Kidney (tissue), 22 donors: ENCODE measurements at places on chromosomes 16 and 17.

DNA sequence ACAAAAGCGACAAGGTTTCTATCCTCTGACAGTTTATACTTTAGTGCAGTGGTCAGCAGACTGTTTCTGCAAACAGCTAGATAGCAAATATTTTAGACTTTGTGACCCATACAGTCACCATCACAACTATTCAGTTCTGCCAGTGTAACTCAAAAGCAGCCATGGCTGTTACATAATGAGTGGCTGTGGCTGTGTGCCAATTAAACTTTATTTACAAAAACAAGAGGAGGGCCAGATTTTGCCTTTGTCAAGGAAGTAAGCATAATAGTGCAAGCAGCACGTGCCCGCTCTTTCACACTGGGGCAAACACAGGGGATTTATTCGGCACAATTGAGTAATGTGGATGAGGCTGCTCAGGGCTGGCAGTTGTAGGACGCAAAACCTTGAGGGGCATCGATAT, 551.5 kb downstream of the MAF start:
- no peak for DNase-seq

GRCh38 chr16:89473136-89473712, 17.1 kb downstream of the ANKRD11 start:
- no peak for DNase-seq

DNA sequence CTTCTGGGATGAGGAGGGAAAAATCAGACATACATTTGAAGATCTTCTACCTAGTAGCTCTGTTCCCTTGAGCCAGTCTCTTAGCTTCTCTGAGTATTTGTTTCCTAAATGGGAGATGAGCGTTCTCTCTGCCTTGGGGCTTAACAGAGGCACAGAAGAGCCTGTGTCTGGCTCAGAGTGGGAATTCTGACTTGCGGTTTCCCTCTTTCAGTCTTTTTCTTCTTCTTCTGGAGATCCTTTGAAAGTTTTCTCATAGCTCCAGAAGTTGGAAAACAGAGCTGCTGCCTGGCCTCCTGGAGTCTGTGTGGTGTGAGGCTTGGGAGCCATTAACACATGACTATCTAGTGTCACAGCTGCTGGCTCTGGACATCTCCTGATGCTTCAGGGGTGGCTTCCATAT, 167.9 kb downstream of the MSI2 start:
- DNase-seq = no peak

DNA sequence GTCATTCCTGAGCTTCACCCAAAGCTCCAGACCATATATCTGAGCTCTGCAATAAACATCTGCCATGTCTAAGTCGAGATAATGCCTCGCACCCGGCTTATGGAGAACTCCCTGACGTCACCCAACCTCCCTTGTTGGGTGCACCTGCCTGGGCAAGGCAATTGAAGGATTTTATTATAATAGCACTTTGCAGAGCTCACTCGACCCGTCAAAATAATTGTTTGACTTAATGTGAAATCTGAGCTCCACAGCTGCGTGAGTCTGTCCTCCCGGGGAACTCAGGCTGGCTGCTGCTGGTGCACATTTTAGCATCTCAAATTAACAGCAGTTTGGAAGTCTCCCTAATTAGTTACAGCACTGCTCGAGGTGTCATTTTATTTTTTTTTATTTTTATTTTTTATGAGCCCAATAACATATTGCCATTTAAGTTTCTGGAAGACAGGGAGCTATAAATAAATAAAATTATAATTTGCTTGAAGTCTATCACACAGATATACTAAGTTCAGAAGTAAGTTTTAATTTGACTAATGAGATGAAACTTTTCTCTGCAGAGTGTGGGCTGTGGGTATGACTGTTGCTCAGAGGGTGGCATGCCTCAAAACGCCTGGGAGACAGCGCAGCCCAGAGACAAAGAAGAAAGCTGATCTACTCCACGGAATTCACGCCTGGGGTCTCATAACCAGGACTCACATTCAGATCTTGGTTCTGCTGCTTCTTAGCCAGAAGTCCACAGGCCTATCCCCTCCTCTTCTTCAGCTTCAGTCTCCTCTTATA, 401.4 kb upstream of the C16orf82 start:
- peak; percentile 21 for DNase-seq

DNA sequence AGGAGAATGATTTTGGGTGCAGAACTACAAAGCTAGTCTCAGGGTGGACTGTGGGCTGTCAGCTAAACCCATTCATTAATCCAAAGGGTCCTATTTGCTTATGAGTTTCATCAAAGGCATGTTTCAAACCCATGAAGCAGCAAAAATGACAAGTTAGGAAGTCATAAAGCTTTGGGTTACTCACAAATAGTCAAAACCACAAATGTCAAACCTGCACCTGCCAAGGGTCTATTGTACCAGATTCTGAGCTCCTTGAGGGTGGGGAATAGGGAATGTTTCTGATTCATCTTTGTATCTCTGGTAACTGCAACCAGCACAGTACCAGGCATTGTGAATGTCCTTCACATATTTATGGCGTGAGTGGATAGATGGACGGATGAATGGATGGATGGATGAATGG, 317.7 kb downstream of the MAF start:
- DNase-seq = no peak

DNA sequence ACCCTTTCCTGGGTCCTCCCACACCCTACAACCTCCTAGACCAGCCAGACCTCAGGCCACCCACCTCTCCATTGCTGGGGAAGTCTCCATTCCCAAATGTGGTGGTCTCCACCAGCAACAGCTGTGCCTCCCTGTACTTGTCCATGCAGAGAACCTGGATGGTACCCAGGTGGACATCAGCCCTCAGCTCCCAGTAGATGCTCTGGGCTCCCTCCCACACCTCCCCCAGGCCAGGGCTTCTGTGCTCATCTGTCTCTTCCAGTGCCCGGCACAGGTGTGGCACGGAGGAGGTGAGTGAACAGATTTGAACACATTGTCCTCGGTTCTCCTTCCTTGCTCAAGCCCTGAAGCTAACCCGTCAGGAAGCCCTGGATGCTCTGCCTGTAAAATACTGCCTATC, 34.6 kb downstream of the LGALS9 start:
- DNase-seq = no peak

DNA sequence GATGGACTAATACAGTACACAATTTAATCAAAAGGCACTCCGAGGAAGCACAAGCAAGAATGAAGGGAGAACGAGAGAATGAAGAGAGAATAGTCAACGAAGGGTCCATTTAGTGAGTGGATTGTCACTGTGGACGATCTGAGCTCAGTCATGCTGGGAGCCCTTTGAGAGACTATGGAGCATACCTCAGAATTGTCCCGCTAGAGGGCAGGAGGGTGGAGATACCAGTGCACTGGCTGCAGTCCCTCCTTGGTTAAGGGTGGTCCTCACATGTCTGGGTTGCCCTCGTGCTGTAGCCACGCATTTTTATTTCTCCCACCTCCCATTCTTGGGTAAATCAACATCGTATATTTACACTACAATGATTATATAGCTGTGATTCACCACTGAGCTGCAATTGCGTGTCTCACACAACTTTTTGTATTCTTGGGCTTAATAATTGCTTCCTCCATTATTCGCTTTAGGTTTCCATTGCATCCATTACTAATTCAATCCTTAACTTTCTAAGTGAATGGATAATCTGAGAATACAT, 33.2 kb upstream of the FAM20A start:
- no peak for DNase-seq

DNA sequence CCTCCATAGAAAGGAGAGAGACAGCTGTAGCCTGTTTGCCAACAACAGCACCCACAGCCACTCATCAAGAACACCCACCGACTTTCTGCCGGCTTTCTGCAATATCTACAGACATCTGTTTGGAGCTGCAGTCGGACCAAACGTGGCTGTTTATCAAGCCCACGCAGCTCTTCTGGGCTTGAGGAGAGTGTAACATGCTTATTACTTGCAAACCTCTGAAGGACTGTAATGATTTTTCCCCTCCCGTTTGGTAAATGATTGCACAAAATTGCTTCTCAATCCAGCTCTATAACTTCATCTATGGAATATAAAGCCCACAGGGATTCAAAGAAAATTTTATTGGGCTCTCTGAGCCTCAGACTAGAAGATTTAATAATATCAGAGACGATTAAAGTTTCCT, 100.5 kb downstream of the VAT1L start:
- DNase-seq = no peak

DNA sequence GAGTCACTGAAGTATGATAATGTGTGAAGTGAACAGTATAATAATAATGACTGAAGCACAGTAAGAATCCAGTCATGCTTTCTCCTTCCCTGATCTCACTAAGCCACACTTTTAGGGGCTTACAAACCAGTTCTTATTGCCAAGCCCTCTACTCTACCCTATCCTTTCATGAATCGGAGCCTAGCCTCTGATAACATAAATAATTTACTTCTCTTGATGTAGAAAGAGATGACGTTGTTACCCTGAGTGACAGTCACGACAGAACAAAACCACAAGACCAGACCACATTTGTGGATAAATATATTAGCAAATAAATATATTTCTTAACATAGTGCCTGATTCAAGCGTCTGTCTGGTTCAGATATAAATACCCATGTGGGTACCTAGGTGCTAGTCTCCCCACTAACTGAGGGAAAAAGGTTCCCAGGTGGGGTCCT, 1.4 kb upstream of the SUPT4H1 start:
- DNase-seq = no peak

- peak; percentile 42 for DNase-seq
These were observed at the start of gene TMC8 for GRCh38 chr17:78130437-78131101. Gene TMC8 (plus strand): TSS chr17:78130771. CDS start chr17:78131589, 818 bp downstream.

GRCh38 chr16:57427824-57428223, 19.4 kb downstream of the CIAPIN1 start:
- no peak for DNase-seq

DNA sequence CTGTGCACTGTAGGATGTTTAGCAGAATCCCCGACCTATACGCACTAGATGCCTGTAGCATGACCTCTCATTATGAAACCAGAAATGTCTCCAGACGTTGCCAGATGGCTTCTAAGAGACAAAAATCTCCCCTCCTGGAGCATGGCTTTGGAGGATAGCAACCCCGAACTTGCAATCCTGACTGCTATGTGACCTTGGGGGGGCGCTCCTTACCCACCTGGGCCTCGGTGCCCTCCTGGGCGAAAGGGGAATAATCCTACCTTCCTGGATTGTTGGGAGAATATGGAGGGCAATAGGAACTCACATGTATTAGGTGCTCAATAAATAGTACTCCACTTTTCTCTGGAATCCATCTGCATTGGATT, 8.1 kb downstream of the MRM1 start:
- DNase-seq = no peak

DNA sequence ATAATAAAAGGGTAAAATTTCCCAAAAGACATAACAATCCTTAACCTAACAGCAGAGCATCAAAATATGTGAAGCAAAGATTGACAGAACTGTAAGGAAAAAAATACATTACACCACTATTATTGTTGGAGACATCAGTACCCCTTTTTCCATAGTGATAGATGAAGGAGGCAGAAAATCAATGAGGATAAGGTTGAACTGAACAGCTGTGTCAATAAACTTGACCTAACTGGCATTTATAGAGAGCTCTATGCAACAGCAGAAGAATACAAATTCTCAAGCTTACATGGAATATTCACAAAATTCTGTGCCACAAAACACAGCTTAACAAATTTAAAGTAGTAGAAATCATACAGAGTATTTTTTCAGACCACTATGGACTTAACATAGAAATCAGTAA, 195.0 kb upstream of the ELAC2 start:
- no peak for DNase-seq

DNA sequence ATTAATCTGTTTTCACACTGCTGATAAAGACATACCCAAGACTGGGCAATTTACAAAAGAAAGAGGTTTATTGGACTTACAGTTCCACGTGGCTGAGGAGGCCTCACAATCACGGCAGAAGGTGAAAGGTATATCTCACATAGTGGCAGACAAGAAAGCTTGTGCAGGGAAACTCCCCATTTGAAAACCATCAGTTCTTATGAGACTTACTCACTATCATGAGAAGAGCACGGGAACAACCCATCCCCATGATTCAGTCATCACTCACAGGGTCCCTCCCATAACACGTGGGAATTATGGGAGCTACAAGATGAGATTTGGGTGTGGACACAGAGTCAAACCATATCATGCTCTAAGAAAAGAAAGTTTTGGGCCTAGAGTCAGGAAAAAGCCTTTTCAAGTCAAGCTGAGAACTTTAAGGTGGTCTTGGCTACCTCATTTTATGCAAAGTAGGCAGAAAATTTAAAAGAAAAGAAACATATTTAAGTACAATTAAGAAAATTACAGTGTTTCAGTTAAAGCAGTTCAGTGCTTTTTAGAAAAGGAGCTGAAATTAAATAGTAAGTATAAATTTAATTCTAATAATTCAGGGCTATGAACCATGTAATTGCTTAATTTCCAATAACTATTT, 24.9 kb upstream of the CRYM start:
- no peak for DNase-seq

DNA sequence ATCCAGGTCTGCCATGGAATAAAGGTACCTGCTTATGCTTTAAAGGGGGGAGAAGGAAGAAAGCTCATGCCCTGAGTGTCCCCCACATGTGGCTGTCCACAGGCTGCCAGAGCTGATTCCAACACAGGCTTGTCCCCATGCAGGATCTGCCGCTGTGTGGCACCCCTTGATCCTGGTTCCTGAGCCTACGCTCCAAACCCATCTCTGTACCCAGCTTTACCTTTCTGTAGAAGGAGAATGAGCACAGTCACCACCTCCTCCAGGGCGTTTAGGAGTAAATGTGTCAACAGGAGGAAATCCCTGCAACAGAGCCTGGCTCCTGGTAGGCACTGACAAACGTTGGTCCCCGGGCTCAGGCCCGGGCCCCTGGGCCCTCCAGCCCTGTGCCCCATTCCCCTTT, 175.6 kb downstream of the RBFOX3 start:
- DNase-seq = no peak

DNA sequence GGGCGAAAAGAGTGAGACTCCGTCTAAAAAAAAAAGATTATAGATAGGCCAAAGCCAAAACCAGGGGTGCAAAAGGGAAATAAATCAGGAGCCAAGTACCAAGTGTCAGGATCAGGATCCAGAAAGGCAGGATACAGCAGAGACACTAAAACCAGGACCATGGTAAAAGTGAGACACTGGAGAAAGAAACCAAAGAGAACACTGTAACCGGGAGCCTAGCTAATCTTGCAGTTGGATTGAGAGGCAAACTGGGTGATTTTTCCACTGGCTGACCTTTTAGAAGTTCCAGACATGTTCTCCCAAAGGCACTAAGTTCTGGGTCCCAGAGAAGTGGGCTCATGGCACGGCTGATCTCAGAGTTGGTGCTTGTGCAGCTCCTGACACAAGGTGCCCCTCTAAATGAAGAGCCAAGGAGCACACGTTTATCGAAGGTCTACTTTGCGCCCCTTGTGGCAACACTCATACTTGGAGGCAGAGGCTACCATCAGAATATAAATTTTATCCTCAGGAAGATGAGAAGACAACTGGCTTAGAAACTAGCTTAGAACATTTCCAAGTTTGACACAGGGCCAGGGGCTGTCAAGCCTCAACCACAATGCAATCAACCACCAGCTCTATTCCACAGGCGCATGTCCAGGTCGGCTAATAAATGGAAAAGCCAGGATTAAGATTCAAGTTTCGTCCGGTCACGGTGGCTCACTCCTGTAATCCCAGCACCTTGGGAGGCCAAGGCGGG, 27.5 kb upstream of the HELZ start:
- peak; percentile 26 for DNase-seq
